ENCODE measurements at places on chromosomes 3 and 15.

DNA sequence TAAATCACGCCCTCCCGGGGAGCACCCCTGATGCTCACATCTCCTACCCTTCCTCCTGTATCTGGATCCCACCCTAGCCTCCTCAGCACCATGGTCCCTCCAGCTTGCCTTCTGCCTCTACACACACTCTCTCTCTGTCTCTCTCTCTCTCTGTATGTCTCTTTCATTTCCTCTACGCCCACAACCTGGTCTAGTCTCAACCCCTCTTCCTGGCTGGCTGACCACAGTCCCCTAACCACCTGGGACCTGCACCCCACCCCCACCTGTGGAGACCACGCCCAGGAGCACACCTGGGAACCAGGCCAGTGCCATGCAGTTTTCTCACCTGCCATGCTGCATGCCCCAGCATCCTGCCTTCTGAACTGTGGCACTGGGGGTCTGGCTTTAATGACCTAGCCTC, 4.0 kb upstream of the CFAP100 start:
- no peak for DNase-seq

GRCh38 chr15:23564821-23565394, 566 bp upstream of the MKRN3 start:
- no peak for DNase-seq

- no peak for DNase-seq
These were observed 90.3 kb downstream of the PLCL2 start for GRCh38 chr3:16975083-16975482.

DNA sequence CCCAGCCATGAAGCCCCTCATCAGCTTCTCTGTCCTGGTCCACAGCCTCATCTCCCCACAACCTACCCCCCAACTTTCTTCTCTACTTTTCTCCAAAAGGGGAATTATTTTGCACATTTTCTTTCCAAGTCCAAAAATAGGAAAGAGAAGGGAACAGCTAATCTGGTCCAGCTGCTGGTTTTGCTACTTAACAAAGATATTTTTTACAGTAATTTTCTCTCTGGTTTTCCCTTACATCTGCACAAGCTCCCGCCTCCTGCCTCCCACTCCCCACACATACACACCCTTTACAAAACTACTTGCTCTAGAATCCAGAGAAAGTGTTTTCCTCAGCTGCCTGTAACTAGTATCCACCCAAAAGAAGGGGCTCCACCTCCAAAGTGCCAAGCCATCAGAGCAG, 177.2 kb downstream of the POLR2M start:
- DNase-seq, result no peak

GRCh38 chr3:85162905-85163304, 204.1 kb downstream of the CADM2 start:
- no peak for DNase-seq

- DNase-seq, result no peak
These were observed 240.1 kb downstream of the ISL2 start for GRCh38 chr15:76576523-76577279.

- DNase-seq, result no peak
These were observed 9.2 kb upstream of the MST1R start for GRCh38 chr3:49912881-49913281.

DNA sequence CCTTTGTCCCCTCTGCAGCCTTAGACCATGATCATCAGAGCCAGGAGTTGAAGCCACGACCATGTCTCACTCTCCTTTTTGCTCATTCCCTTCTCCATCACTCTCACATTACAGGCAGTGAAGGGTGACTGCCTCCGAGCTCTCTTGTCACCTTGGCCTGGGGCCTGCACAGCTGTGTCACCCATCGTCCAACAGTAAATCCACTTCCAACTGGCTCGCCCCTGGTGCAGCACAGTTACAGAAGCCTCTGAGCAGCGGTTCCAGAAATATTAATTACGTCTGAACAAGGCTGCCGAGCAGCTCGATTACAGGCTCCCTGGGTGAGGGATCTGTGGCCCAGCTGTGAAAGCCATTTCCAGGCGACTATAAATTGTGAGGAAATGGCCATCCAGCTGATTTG, 528.2 kb downstream of the NR2F2 start:
- no peak for DNase-seq

DNA sequence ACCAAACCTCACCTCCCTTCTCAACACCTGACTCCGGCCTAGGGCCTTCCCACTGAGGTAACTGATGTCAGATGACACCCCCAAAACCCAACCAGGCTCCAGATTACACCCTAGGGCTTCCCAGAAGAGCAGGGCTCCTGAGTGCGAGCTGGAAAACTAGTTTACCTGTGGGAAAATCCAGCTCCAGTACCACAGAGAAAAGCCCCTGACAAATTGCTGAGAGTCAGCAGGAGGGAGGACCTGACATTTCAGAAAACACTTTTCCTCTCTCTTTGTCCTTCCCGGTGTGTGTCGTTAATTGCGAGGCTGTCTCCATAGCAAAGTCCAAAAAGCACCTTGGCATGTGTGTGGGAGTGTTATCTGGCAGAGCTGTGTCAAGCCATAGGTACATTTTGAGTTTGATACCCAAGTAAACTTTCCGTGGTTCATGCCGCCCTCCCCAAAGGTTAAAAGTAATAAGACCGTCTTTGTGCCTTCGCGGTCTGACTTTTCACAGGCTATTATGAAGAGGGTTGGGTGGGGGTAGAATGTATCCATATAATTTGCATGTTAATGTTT, 79.8 kb upstream of the FNDC3B start:
- no peak for DNase-seq

DNA sequence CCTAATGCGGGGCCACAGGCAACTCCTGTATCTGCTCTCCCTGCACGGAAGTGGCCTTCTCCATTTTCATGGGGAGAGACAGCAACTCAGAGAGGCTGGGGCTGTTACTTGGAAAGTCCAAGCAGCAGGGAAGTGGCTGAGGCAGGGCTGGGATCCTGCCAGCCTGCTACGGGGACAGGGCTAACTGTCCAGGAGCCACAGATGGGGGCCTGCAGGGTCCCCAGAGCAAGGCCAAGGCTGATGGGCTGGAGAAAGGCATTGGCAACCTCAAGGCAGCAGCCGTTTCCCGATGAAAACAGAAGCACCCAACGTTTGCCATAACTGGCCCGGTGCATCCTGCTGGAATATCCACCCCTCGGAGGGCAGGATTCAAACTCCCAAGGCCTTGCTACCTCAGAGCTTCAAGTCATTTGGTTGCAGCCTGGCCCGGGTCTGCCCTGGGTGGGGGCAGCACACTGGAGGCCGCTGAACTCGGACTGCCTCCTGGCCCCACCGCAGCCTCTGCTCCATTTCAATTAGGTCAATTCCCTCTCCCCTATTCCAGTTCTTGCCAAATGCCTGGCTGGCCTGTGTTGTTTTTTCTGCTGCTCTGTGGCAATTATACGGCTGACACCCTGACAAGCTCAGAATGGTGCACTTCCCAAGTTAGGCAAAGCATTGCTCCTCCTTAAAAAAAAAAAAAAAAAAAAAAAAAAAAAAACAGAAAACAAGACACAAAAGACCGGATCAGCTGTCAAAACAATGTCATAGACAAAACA, 143.5 kb downstream of the NUP210 start:
- no peak for DNase-seq

DNA sequence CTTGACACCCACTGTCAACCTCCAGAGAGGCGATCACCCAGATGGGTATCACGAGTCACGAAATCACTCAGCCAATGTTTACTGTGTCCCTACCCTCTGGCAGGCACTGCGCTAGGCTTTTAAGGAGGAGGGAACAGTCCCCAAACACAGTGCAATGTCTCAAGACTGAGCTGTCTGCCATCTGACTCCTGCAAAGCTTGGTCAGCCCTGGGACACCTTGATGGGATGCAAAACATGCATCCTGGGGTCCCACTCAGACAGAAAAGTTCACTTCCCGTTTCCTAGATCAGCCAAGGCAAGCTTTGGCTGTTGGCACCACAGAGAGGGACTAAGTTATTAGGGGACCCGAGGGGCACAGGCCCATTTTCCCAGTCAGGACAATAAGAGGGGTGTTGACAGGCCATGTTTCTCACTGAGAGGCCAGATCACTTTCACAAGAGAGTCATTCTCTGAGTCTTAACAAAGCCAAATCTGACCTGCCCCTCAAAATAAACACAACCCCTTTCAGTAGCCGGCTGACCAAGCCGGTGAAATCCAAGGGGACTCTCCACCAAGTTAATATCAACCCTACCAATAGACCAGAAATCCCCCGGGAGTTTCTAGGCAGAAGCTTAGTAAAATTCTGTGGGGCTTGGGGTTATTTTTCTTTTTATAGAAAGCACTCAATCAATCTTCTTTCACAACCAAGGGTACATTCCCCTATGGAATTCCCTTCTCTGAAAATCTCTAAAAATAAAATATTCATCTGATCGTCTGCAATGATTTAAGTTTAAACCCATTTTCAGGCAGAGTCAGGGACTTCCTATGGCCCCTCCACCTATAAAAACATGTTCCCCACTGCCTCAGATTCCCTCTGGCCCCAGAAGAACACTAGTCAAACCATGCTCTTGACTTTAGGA, 3.5 kb downstream of the RFTN1 start:
- no peak for DNase-seq

- no peak for DNase-seq
These were observed 64.7 kb downstream of the STARD9 start for GRCh38 chr15:42640109-42640508.

DNA sequence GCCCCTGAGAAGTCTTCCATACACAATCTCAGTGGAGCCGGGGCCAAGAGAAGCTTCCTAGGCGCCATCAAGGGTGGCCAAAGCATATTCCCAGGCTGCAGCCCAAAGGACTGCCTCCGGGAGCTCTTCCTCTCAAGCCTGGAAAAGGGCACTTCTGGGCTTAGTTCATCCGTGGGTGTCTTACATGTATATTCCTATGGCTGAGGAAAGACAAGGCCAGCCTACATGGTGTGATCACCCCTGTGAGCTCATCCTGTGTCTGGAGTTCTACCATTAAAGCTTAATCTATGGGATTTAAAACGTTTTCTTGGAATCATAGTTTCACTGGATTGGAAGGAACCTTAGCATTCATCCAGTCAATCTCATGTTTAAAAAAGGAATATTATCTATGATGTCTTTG, 21.9 kb upstream of the TIMP4 start:
- DNase-seq, result no peak
